Activated CD8-positive, alpha-beta memory T cell treated with anti-CD3 and anti-CD28 coated beads for 48 hours (primary cell): ENCODE measurements at places on chromosomes 12 and 14.

DNA sequence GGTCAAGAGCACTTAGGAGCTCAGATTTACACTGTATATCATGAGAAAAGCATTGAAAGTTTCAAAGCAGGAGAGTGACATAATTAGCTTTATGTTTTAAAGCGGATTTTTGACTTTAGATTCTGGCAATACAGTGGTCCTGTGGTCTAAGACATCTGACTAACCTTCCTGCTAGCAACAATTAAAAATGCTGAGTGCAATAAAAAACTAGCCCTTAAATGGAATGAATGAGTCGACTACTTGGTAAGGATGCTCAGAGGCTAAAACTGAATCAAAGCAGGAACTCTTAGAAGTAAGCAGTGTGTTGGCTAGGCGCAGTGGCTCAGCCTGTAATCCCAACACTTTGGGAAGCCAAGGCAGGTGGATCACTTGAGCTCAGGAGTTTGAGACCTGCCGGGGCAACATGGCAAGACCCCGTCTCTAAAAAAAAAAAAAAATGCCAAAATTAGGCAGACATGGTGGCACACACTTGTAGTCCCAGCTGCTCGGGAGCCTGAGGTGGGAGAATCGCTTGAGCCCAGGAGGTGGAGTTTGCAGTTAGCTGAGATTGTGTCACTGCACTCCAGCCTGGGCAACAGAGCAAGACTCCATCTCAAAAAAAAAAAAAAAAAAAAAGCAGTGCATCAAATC, 18.9 kb downstream of the BICD1 start:
- no peak for DNase-seq

- no peak for DNase-seq
Measured at GRCh38 chr12:132284071-132284826, 45.1 kb downstream of the GALNT9 start.

DNA sequence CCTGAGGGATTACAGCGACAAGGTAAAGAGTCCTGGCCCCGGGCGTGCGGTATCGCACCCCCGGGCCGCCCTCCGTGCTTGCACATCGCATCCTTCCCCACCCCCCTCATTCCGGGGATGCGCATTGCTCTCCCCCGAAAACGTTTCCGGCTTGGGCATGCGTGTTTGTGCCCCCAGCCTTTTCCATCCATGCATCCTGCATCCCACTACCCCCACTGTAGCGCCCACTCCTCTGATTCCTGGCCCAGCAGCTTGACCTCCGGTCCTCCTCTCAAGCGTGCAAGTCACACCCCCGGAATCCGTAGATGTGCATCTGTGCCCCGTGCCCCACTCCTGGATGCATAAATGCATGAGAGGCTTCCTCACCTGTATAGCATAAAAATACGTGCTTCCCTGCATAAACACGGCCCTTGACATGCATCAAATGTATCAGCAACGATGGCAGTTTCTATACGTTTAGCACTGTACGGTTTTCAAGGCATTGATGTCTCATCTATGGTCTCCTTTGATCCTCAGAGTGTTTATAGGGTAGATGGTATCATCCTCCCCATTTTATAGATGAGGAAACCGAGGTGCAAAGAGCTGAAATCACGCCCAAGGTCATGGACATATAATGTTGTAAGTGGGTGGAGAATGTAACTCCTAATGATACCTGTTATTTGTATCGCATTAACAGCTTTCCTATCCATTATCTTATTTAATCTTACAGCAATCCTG, 484 bp downstream of the RIC8B start:
- DNase-seq: no peak

DNA sequence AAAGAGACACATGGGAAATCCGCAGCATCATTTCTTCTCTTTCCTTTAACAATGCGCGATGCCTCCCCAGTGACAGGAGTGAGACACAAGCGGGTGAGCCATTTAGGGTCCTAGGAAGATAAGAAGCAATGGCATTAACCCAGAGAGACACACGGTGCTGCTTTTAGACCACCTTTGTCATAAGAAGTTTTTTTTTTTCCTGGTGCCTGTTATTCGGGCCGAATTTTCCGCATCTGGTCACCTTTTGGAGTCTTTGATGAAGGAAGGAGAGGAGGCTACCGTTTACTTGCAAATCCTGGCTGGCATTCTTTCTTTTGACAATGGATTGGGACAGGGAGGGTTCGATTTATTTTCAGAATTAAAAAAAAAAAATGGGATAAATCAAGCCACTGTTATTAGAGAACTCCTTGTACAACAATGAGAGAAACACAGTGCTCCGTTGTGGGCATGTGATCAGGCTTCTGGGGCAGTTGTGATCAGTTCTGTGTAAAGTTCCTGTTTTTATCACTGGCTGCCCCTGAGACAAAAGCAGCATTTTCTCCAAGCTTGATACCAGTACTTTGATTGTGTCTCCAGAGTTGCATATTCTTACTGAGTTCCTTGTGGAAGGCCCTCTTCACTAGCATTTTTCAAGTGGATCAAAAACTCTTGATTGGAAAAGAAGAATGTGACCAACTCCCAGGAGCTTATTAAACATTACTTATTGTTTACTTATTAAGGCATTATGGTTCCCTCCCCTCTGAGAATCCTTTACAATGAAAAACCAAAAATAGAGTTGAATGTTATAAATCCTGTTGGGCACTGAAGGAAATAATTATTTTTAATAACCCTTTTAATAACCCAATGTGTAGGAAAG, 1.1 kb downstream of the DIP2B start:
- DNase-seq: no peak

DNA sequence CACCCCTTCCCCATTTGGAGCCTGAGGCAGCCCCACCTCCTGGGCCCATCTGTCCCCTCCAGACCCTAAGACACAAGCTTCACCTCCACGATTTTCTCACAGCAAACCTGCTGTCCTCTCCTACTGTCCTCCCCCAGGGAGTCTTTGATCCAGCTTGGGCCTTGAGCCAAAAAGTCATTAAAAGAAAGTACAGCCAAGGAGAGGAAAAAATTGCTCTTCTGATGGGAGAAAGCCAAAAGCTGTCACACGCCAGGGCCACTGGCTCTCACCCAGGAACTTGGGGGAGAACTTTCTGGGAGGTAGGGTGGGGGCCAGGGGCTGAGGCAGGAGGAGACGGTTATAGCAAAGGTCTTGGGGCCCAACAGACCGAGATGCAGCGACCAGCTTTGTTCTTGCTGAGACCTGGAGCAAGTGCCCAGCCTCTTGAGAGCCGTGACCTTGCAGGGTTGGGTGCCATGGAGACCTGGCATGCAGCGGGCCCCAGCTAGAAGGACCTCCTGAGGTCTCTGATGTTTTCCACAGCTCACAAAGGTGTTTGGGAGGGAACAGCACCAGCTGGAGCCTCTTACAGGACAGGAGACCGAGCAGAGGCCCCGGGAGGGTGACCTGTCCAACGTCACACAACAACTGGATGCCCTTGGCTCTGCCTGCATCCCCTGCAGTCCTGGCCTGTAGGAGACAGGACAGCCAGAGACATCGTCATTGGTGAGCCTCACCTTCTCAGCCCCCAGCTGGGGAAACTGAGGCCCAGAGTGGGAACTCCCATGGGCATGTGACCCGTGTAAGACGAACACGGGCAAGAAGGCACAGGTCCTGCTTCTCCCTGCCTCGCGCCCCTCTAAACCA, 124.5 kb downstream of the CALM1 start:
- DNase-seq: no peak

DNA sequence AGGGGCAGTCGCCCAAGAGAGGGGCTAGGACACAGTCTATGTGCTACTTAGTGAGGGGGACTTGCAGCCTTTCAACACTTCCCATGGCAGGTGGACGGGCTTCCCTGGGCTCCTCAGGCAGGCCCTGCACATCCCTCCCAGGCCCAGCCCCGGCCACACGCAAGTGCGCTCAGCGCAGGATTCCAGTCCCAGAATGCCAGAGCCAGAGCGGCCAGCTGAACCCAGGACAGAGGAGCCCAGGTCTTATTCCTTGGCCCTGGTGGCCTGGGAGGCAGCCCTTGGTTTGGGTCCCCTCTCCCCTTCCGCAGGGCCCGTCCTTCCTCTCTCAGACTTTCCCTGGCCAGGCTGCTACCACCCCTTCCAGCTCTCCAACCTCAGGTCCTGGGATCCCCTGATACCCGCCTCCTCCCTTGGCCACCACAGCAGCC, 12.0 kb downstream of the DLK1 start:
- DNase-seq: no peak

GRCh38 chr14:31122098-31122611, 85.4 kb downstream of the HECTD1 start:
- DNase-seq: no peak

DNA sequence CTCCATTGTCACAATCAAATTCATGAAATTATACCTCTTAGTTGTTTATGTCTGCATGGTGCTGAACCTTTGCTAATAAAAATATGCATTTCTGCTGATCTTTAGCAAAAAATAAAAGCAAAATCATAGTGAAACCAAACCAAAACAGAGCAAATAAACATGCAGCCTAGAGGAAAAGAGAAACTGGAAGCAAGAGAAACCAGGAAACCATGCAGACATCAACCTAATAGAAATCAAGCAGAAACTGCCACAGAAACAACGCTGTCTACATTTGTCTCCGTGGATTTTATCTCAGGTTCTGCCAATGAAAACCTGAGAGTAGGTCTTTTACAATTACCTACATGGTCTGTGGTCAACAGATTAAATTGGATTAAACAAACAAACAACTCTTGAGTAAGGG, 173.7 kb downstream of the SYT10 start:
- no peak for DNase-seq

DNA sequence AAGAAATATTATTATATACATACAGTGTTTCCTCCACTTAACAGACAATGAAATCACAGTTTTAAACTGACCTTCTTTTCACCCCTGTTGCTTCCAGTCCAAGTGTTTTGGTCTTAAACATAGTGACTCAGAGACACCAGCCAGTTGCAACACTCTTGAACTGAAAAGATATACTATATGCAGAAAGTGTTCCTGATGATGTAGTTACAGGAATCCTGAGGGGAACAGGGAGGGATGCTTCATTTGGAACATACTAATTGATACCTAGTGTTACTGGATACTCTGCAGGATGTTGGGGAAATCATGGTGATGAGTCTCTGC, 420.8 kb downstream of the CCDC91 start:
- DNase-seq: no peak

- no peak for DNase-seq
Measured at GRCh38 chr14:42149609-42150261, 543.1 kb downstream of the LRFN5 start.

DNA sequence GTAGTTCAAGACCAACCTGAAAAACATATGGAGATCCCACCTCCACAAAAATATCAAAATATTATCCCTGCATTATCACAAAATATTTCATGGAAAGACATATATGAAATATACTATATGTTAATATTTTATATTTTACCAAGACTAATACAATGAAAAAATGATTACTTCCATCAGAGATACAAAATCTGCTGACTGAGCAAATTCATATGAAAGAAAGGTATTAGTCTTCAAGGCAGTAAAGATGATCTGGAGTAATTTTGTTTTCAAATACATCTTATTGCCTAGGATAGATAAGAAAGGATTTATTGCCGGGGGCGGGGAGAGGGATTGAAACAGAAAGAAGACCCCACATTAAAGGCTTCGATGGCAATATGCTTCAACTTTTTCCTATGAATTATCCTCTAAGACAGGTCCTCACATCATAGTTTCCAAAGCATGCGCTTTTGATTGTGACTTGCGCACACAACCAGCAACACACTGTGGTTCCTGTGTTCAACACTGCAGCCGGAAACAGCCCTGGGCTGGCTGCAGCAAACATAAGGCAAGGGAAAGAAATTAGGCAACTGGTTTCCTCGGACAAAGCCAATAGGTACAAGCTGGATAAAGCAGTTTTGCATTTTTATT, 83.2 kb downstream of the SPPL3 start:
- no peak for DNase-seq

DNA sequence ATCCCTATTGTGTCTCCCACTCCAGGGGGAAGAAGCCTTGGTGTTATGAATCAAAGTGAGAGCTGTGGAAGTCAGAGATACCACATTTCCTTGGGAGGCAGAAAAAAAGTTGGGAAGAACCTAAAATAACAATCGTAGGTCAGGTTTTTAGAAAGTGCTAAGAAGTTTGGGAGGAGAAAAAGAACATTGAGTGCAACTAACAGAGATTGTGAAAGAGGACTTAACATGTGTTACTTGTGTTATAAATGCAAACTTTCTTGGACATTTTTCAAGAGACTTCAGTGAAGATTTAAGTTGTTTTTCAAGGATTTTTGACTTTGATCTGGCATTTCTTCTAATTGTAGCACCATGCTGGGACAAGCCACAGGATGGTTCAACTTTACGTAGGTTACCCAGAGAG, 7.8 kb upstream of the ERP27 start:
- DNase-seq: no peak

GRCh38 chr12:65205886-65206285, 36.5 kb downstream of the LEMD3 start:
- DNase-seq: no peak

DNA sequence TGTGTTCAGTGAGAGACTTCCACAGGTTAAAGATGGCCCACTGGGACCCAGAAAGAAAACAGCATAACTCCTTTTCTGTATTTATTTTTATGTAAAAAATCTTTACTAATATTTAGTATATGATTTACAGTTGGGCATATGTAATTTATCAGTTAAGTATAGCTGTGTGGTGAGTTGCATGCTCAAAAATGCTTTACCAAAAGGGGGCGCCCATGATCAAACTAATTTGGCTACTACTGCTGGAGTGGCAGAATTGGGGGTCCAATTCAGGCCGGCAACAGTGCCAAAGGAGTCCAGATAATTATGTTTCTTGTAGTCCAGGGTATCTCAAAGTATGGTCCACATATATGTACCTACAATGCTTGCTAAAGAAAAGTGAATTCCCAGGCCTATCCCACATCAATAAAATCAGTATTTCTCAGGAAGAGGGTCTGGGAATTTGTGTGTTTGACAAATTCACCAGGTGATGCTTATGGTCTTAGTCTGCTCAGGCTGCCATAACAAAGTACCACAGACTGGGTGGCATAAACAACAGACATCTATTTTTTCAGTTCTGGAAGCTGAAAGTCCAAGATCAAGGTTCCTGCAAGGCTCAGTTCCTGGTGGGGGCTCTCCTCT, 152.0 kb downstream of the KTN1 start:
- peak; percentile 34 for DNase-seq

GRCh38 chr12:50111395-50111692, 692 bp upstream of the COX14 start:
- no peak for DNase-seq

GRCh38 chr14:95513291-95513690, 3.2 kb downstream of the SYNE3 start:
- no peak for DNase-seq
